ENCODE measurements at places on chromosomes 2 and 18. TPM values are rescaled to one million over a fixed set of nuclear protein-coding genes. Genes with fewer than 3 reads are reported as not detected.

CYP1B1 gene
- 7.8 TPM for total RNA-seq

DSC2 gene
- total RNA-seq, result 5.9 TPM

- DNase-seq, result no peak
Observed at GRCh38 chr2:230016844-230017243, 51.9 kb downstream of the SLC16A14 start.

DNA sequence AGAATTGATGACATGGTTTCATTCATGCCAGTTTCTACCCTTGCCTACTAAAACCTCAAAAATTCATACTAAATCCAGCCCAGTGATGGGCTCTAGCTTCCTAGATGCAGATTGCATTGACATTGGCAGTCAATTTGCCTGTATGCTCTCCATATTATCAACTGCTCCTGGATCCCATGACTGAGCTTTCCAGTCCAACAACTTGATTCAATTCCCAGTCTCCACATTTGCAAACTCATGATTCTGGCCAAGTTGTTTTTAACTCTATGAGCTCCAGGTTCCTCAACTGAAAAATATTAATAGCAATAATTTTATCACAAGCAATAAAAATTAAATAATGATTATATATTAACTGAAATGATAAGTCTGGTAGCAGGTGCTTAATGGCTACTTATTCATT is 51.0 kb upstream of the DSC1 start:
- DNase-seq, result no peak

All from occipital lobe (tissue), 3 donors.